ENCODE measurements at places on chromosomes 4 and X. TPM values are rescaled to one million over a fixed set of nuclear protein-coding genes. Genes with fewer than 3 reads are reported as not detected.

DNA sequence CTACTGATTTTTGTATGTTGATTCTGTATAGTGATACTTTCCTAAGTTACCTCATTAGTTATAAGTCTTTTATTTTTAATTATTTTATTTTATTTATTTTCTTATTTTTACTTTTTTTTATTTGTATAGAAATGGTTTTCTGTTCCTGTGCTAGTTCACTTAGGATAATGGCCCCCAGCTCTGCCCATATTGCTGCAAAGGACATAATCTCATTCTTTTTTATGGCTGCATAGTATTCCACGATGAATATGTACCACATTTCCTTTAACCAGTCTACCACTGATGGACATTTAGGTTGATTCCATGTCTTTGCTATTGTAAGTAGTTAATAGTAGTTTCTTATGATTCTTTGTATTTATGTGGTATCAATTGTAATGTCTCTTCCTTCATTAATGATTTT, 31.5 kb upstream of the GK2 start:
- H3K4me3 ChIP-seq, result no peak overlapping the region
- no peak overlapping the region for H3K27ac ChIP-seq
- no peak for DNase-seq
- H3K36me3 ChIP-seq, result no peaks in the 10 kb centered on the region

GRCh38 chr4:89368861-89369260, 61.3 kb upstream of the GPRIN3 start:
- H3K27me3 ChIP-seq, result no peaks in the 10 kb centered on the region
- no peak overlapping the region for H3K27ac ChIP-seq
- H3K36me3 ChIP-seq, result no peaks in the 10 kb centered on the region
- H3K4me3 ChIP-seq, result no peak overlapping the region
- DNase-seq, result no peak
- no peaks in the 10 kb centered on the region for H3K4me1 ChIP-seq

- H3K36me3 ChIP-seq, result no peaks in the 10 kb centered on the region
- no peaks in the 10 kb centered on the region for H3K4me1 ChIP-seq
- H3K27ac ChIP-seq, result no peak overlapping the region
Observed at GRCh38 chr4:149738156-149738555, 77.5 kb downstream of the IQCM start.

DNA sequence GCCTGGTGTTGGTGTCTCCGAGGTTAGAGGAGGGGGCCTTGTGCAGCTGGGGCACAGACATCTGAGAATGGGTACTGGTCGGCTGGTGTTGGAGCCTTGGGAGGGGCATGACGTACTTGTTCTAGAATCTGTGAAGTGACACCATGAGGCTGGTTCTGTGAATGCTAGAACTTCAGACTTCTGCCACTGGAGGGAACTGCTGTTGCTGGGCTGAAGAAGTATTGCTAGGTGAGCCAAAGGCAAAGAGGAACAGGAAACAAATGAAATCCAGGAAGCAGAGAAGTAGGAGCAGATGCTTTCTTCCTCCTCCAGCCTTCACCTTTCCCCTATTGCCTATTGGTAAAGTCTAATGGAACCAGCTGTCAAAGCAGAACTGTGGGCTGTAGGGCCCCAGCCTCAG, 120.9 kb upstream of the DDIT4L start:
- no peaks in the 10 kb centered on the region for H3K36me3 ChIP-seq
- no peak overlapping the region for H3K27ac ChIP-seq
- no peak overlapping the region for H3K4me3 ChIP-seq
- peak; percentile 7 for DNase-seq
- no peaks in the 10 kb centered on the region for H3K27me3 ChIP-seq

RPS6KA3 gene
- total RNA-seq, result 20.9 TPM

LDOC1 gene
- total RNA-seq, result 3.7 TPM

RADX gene
- total RNA-seq, result 10.5 TPM

EVC gene
- 3.6 TPM for total RNA-seq

- no peaks in the 10 kb centered on the region for H3K4me1 ChIP-seq
- no peaks in the 10 kb centered on the region for H3K27me3 ChIP-seq
- DNase-seq, result no peak
- no peak overlapping the region for H3K27ac ChIP-seq
Observed at GRCh38 chrX:105460376-105460775, 239.9 kb upstream of the TEX13A start.

DNA sequence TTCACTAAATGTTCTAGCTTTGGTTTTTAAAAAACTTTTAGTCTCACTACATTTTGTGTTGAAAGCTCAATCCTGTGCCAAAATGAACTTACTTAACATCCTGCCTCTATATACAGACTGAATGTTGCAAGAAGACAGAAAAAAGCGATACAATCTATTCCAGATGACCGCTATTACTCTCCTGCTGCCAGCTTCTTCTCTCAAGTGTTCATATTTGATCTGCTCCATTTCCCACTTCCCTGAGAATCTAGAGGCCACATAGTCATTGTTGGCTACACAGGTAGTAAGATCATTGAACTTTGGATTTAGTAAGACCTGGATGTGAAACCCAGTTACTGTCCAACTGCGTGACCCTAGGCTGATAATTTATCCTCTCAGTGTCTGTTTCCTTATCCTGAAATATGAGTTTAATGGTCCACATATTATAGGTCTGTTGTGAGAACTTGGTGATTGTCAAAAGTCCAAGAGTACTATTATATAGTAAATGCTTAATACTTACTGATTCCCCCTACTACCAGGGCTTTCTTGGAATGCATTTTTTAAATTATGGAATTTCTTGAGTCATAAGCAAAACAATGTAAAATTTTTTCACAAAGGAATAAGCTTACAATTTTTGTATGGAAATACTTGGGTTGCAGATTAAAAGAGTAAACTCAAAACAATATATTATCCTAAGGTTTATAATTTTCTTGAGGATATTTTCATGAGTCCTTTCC, 976.8 kb upstream of the ADGRL3 start:
- no peaks in the 10 kb centered on the region for H3K36me3 ChIP-seq
- DNase-seq, result no peak
- no peaks in the 10 kb centered on the region for H3K27me3 ChIP-seq
- no peak overlapping the region for H3K27ac ChIP-seq

GRCh38 chr4:144399927-144400326, 246.0 kb upstream of the HHIP start:
- no peak for DNase-seq
- no peaks in the 10 kb centered on the region for H3K27me3 ChIP-seq
- no peaks in the 10 kb centered on the region for H3K36me3 ChIP-seq
- H3K4me1 ChIP-seq, result peaks cover 18% of the 10 kb centered on the region
- H3K27ac ChIP-seq, result no peak overlapping the region

MAGED4 gene
- total RNA-seq, result 48.2 TPM

DNA sequence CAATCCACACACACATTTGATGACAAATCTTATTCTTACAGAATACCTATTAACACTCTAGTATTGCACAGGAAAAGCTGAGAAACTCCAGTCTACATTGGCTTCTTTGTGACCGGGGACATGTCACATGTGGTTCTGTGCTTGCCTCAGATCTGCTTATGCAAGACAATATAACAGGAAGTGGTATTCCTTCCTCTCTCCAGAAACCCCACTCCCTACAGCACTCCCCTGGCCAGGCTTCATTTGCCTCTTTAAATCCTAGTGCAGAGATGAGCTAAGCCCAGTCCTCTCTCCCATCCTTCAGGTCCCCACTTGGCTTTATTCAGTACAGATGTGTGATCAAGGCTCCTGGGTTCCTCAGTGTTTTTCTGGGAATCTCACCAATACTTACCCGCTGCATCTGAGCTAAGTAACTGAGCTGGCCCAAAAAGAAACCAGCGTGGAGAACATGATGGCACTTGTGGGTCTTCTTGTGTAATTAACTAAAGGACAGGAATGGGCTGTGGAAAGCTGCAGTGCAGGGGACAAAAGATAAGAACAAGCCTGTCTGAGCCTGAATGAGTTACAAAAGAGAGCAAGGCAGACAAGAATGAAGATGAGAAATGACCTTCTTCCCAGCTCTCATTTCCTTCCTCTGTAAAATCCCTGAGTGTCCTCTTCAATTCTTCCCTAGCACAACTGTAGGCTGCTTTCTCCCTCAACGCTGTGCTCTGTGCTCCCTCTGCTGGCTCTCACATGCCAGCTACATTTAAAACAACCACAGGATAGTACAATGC, 105.6 kb downstream of the HNRNPD start:
- peak; percentile 80 for DNase-seq
- H3K27ac ChIP-seq, result no peak overlapping the region
- peaks cover 4% of the 10 kb centered on the region for H3K4me1 ChIP-seq
- H3K4me3 ChIP-seq, result no peak overlapping the region
- H3K36me3 ChIP-seq, result no peaks in the 10 kb centered on the region

- H3K4me1 ChIP-seq, result no peaks in the 10 kb centered on the region
- no peak overlapping the region for H3K27ac ChIP-seq
- DNase-seq, result no peak
- H3K27me3 ChIP-seq, result no peaks in the 10 kb centered on the region
- no peak overlapping the region for H3K4me3 ChIP-seq
Observed at GRCh38 chrX:79719568-79720231, 294.9 kb upstream of the TBX22 start.

APOO gene
- total RNA-seq, result 81.0 TPM

TMEM271 gene
- not detected for total RNA-seq

- H3K4me3 ChIP-seq, result no peak overlapping the region
- H3K4me1 ChIP-seq, result no peaks in the 10 kb centered on the region
- DNase-seq, result peak; percentile 35
- H3K36me3 ChIP-seq, result no peaks in the 10 kb centered on the region
- H3K27ac ChIP-seq, result no peak overlapping the region
- no peaks in the 10 kb centered on the region for H3K27me3 ChIP-seq
Observed at GRCh38 chr4:20684852-20685763, 15.2 kb upstream of the PACRGL start.

DNA sequence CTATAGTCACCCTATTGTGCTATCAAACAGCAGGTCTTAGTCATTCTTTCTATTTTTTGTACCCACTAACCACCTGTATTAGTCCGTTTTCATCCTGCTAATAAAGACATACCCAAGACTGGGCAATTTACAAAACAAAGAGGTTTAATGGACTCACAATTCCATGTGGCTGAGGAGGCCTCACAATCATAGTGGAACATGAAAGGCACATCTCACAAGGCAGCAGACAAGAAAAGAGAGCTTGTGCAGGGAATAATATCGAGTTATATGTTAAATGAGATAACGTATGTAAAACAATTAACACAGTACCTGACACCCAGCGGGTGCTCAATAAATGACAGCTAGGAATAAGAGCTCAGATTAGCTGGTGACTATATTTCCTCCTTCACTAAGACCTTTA, 88.1 kb upstream of the WDR44 start:
- H3K4me1 ChIP-seq, result no peaks in the 10 kb centered on the region
- H3K36me3 ChIP-seq, result no peaks in the 10 kb centered on the region
- no peaks in the 10 kb centered on the region for H3K27me3 ChIP-seq
- no peak overlapping the region for H3K27ac ChIP-seq

DNA sequence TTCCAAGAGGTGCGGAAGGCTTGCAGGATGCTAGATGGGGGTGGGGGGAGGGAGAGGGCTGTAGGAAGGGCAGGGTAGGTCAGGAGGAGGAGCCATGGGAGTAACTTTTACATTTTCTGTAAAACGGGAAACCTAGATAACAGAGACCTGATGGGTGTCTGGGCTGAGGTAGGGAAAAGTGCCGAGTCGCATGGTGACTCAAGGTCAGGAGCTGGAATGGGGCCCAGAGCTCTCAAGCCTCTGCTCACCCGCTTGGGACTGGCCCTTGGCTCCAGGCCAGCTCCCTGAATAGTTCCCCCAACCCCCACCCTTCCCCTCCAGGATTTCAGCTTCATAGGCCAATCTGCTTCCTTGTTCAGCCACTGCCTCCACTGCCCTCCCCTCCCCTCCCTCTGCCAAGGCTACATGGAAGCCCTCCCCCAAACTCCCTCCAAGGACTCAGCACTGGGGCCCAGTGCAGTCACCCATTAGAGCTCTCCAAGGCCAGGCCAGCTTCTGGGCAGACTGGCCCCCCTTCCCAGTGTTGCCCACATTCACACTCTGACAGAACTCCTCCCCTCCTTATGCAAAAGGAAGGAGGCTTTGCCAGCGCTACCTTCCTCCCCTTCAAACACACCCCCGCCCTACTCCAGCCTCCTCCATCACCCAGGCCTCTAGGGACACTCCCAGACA, 43.6 kb downstream of the TSC22D3 start:
- DNase-seq, result peak; percentile 36
- H3K4me1 ChIP-seq, result peaks cover 36% of the 10 kb centered on the region
- no peak overlapping the region for H3K4me3 ChIP-seq
- H3K27me3 ChIP-seq, result no peaks in the 10 kb centered on the region
- H3K36me3 ChIP-seq, result no peaks in the 10 kb centered on the region

IGFBP7 gene
- 0.86 TPM for total RNA-seq

MAGEA9B gene
- total RNA-seq, result not detected

DNA sequence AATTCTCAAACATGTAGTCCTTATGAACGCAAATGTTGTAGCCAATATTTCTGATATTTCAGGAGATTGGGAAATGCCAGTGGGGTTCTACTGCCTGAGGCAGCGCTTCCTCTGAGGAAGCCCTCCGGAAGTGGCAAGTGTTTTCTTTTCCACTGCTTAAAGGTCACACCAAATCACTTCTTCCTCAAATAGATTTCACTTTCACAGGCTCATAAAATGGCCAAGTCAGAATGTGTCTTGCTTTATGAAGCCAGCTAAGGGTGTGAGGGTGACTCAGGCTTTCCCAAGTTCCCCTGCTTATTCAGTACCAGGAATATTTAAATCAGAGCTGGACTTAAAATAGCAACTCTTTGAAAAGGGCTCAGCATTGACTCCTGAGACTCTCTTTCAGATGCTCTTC, 514.2 kb upstream of the DIPK2B start:
- no peak for DNase-seq
- no peaks in the 10 kb centered on the region for H3K4me1 ChIP-seq
- no peaks in the 10 kb centered on the region for H3K27me3 ChIP-seq
- H3K4me3 ChIP-seq, result no peak overlapping the region

CFAP47 gene
- 0.13 TPM for total RNA-seq

GRCh38 chrX:10015723-10016518, 48.8 kb downstream of the CLDN34 start:
- no peaks in the 10 kb centered on the region for H3K36me3 ChIP-seq
- peak; percentile 65 for DNase-seq

DNA sequence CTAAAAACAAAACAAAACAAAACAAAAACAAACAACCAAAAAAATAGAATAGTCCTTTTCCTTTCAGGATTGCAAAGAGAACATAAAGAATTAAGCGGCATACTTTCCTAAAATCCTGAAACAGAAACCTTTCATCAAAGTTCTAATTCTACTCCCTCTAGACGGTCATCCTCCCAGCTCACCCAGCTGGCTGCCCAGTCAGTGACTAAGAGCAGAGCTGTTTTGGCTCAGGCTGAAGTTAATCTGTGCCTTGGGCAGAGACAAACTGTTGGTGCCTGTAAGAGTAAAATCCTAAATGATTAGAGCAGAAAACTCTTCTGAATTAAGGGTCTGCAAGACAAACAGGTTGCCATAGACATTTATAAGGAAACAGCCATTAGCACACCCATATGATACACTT, 17.6 kb upstream of the WAS start:
- no peak for DNase-seq
- no peaks in the 10 kb centered on the region for H3K36me3 ChIP-seq
- H3K4me1 ChIP-seq, result no peaks in the 10 kb centered on the region
- no peaks in the 10 kb centered on the region for H3K27me3 ChIP-seq
- H3K27ac ChIP-seq, result no peak overlapping the region

GRCh38 chr4:168273838-168274237, 44.7 kb downstream of the DDX60 start:
- H3K4me3 ChIP-seq, result no peak overlapping the region
- H3K36me3 ChIP-seq, result no peaks in the 10 kb centered on the region
- no peaks in the 10 kb centered on the region for H3K27me3 ChIP-seq
- no peaks in the 10 kb centered on the region for H3K4me1 ChIP-seq
- no peak overlapping the region for H3K27ac ChIP-seq
- no peak for DNase-seq

ANKRD50 gene
- total RNA-seq, result 47.5 TPM

GRCh38 chrX:104707572-104707971, 141.6 kb downstream of the IL1RAPL2 start:
- H3K27me3 ChIP-seq, result no peaks in the 10 kb centered on the region
- H3K36me3 ChIP-seq, result no peaks in the 10 kb centered on the region
- H3K4me1 ChIP-seq, result no peaks in the 10 kb centered on the region
- no peak overlapping the region for H3K27ac ChIP-seq
- DNase-seq, result no peak
- H3K4me3 ChIP-seq, result no peak overlapping the region
